ENCODE measurements at places on chromosomes 4 and X. TPM values are rescaled to one million over a fixed set of nuclear protein-coding genes. Genes with fewer than 3 reads are reported as not detected.

DNA sequence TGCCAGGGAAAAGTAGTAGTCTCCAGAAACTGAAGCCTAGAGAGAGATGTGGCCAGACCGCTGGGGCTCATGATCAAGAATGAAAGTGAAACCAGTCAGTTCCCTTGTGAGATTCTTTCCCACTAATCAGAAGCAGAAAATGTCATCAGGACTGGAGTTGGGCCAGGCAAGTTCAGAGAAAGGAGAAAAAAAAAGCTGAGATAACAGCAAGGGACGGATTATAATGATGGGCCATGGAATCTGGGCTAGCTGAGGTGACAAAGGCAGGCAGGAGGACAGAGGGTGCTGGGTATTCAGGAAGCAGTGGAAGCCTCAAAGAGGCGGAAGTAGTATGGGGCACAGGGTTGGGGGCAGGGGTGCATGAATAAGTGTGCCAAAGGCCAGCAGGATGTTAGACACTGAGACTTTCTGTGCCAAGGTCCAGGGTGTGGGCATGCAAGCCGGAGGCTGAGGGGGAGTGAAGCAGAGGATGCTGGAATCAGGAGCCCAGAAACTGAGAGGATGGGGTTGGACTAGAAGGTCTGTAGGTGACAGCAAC lies 2.5 kb downstream of the CXorf38 start:
- peak; percentile 62 for DNase-seq

DNA sequence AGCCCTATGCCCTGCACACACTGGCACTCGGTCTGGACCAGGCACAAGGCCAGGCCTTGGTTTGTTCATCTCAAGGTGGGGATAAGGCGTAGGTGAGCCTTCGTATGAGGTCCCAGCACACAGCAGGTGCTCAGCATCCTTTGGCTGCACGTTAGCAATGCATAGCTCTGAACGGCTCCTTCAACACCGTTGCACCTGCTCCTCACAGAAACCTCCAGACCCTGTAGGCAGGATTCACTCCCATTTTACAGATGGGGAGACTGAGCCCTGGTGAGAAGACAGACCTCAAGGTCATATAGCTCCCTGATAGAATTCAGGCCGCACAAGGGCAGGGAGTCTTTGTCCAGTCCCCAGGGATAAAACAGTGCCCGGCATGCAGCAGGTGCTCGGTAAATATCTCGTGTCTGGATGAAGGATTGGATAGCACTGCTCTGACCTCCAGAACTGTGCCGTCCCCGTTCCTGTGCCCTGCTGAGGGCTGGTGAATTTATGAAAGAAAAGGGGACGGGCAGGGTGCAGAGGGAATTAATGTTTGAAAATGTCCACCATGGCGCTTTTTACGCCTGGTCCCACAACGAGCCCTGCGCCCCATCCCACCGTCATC lies 2.4 kb downstream of the PPP2R2C start:
- no peak for DNase-seq

GRCh38 chrX:102154900-102155805 lies 624 bp downstream of the BEX5 start:
- DNase-seq = no peak

GRCh38 chr4:72786401-72786990 lies 217.5 kb upstream of the ADAMTS3 start:
- DNase-seq = peak; percentile 70

GRCh38 chr4:54719378-54719777 lies 61.6 kb downstream of the KIT start:
- no peak for DNase-seq

DNA sequence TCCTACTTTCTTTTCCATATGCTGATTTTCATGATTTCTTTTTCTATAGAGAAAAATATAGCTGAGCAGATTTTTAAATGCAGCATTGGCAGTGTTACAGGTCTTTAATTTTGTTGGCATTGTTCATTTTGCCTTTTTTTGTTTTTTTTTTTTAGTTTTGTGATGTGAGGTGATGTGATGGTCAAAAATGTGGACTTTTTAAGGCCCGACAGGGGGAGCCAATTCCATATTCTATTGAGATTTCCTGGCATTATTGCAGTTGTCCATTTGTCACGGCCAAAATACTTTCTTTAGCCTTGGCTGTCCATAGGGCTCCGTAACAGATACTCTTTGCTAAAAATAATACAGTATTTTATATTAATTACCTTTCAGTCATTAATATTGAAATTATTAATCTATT lies 47.8 kb downstream of the SLIT2 start:
- peak; percentile 13 for DNase-seq

DNA sequence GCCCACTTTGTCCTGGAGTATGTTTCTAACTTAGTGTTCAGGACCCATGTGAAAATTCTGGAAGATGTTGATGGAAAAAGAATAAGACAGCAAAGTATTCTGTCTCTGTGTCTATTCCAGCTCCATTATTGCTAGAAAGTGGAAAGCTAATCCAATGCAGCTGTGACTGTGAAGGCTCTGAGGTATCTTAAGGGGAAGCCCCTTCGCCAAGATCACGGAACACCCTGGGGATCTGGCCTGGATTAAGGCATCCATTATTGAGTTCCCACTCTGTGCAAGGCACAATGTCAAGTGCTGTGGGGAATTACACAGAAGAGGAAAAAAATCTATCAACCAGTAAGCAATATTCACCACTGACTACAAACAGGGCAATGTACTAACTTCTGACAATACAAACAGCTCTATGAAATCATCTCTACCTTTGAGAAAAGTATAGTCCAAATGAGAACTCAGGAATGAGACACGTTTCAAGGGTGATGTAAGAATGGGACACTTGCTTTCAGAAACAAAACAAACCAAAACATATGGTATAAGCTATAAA lies 222.1 kb downstream of the LDB2 start:
- DNase-seq = no peak

- no peak for DNase-seq
These were observed 94.4 kb upstream of the BCOR start for GRCh38 chrX:40192196-40192595.

DNA sequence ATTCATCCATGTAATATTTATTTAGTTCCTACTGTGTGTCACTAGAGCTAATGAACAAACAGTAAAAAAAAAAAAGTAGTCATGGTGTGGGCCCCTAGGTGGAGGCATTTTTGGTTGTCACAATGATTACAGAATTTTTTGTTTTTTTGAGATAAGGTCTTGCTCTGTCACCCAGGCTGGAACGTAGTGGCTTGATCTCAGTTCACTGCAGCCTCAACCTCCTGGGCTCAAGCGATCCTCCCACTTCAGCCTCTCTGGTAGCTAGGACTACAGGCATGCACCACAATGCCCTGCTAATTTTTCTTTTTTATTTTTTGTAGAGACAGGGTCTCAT lies 22.0 kb downstream of the DNAAF6 start:
- no peak for DNase-seq

GRCh38 chr4:150682126-150682525 lies 100.2 kb downstream of the MAB21L2 start:
- DNase-seq = no peak

Gene CWH43
- total RNA-seq = not detected

Gene CLDN24
- total RNA-seq = not detected

Gene COL25A1
- 0.40 TPM for total RNA-seq

Gene OPHN1
- total RNA-seq = 1.4 TPM

All from K562 (cell line).